Mesendoderm (in vitro differentiated cells): ENCODE measurements at places on chromosomes 5 and 9.

DNA sequence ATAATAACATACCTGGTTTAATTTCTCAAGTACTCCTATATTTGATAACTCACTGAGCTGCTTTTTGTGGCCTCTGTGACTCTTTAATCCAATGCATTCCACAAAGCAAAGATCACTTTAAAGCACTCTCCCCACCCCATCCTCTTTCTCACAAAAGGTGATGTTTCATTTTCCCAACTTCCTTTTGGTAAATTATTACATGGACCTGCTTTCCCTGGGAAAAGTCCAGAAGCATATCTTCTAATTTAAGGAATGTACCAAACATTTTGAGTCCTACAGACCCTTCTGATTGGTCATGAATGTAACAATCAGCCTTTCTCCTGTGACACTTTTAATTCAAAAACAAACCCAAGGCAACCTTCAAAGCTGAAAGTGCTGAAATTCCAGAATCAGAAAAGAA is 71.1 kb downstream of the MLLT3 start:
- peak; percentile 47 for DNase-seq

- peak; percentile 47 for DNase-seq
These were observed 9.6 kb downstream of the NDST1 start for GRCh38 chr5:150517272-150518152.

- no peak for DNase-seq
These were observed 124.7 kb downstream of the PALM2AKAP2 start for GRCh38 chr9:109904666-109905065.

DNA sequence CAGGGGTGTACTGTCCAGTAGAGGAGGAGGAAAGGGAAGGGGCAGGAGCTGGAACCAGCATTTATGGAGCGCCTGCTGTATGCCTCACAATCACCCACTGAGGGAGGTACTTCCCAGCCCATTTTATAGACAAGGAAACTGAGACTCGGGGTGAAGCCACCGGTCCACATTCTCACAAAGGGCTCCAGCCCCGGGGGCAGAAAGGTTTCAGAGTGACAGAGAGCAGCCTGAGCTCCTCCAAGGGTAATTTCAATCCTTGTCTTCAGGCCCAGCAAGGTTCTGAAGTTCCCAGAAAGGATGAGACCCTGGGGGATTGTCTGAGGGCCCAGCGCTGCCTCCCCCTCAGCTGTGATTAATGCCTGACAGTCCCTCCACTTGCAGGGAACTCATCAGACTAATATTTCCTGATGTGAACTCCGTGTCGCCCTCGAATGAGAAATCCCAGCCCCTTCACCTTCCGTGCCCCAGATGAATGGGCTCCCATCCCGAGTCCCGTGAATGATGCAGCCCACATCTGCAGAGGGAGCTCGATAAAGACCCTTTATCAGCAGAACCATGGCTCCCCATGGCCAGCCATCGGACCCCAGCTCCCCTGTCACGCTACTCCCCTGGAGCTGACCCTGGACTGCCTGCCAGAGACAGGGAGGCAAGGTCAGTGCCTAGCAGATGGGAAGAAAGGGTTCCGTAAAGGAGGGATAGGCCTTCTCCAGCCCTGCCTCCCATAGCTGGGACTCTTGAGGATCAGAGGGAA is 32.1 kb upstream of the MVB12B start:
- DNase-seq: no peak
